ENCODE measurements at places on chromosomes 5 and 9.

DNA sequence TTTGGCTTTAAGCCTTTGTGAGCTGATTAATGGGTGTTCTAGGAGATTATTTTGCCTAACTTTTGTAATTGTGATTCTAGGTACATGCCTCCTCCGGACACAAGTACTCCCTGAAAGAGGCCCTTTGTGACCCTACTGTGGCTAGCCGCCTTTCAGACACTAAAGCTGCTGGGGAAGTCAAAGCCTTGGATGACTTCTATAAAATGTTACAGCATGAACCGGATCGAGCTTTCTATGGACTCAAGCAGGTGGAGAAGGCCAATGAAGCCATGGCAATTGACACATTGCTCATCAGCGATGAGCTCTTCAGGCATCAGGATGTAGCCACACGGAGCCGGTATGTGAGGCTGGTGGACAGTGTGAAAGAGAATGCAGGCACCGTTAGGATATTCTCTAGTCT lies 13.6 kb downstream of the ITGA1 start:
- peak; percentile 78 for DNase-seq

GRCh38 chr5:157690690-157691433 lies 19.5 kb downstream of the C5orf52 start:
- DNase-seq: no peak

GRCh38 chr5:25439025-25439424 lies 794.2 kb upstream of the CDH10 start:
- DNase-seq: no peak

DNA sequence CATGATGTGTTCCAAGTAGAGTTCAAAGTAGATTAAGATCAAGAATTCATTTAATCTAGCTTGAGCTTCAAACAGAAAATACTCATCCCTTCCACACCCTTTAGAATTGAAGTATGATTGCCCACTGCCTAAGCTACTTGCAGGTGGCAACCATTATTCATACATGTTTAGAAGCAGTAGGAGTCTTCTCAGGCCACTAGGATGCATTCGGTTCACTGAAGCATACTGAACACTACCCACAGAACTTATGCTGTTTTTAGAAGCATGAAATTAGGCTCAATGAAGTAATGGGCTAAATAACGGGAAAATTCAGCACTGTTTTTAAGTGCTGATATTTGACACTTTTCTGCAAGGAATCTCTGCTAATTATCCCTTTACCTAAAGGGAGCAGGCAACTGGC lies 263.4 kb downstream of the DEPDC1B start:
- DNase-seq: no peak

DNA sequence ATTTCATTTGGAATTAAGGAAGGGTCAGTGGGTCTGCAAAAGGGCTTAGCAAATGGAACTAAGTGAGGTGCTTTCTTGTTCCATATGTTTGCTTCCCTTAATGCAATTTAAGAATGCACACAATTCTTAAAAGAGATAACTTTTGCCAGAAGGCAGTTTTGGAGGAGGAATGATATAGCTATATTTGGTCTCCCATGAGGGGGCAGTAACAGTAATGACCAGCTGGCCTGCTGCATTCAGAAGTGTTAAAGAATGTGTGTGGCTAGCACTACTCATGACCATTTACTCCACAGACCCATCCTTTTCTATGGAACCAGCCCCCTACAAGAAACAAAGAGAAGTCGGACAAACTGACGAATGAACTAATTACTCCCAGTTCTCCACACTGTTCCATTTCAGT lies 638.9 kb downstream of the RAB3C start:
- no peak for DNase-seq

- DNase-seq: no peak
Measured at GRCh38 chr9:77161191-77161590, 16.1 kb upstream of the VPS13A start.

DNA sequence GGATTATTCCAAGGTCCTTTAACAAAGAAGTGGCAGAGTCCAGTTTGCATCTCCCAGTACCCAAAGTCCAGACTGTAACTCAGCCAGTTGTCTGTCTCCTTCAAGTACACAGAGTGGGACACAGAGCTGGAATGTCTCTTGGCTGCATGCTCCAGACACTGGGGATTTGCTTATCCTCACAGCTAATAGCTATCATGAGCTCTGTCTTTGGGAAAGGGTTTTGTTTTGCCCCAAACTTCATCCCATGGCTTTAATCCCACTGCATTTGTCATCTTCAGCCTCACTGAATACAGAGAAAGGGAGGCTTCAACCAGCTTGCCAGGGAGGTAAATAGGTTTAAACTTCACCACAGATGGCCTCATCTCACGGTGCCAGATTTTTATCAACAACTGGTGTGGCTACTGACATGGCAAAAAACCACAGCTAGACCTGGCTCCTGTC lies 412.2 kb upstream of the SLC24A2 start:
- no peak for DNase-seq

DNA sequence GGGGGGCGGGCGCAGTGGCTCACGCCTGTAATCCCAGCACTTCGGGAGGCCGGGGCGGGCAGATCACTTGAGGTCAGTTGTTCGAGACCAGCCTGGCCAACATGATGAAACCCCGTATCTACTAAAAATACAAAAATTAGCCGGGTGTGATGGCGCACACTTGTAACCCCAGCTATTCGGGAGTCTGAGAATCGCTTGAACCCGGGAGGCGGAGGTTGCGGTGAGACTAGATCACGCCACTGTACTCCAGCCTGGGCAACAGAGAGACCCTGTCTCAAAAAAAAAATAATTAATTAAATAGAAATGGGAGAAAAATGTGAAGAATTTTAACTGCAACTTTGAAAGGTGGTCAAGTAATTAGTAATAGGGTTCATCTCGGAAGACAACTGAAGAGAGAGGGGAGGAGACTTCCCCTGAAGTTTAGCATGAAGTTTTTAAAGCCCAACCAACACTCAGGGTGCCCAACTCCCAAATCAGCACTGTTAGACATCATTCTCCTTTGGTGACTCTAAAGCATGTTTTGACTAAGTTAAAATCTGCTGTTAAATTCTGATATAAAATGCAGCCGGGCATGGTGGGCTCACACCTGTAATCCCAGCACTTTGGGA lies 1.4 kb upstream of the CSNK1A1 start:
- DNase-seq: no peak

GRCh38 chr5:81830596-81830995 lies 79.7 kb upstream of the SSBP2 start:
- DNase-seq: no peak

DNA sequence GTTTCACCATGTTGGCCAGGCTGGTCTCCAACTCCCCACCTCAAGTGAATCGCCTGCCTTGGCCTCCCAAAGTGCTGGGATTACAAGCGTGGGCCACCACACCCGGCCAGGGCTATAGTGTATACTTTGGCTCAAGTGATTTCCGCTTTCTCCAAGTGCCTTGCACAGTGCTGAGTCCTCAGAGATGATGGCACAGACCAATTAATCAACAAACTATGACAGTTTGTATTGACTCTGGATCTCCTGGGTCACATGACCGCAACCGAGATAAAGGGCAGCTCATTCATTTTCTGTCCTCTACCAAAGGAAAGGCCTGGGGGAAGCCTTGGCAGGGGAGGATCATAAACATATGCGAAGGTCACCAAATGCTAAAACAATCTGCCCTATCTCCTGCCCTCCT lies 11.4 kb upstream of the LARP1 start:
- DNase-seq: no peak

- no peak for DNase-seq
Measured at GRCh38 chr5:145245354-145245753, 589.8 kb downstream of the PRELID2 start.

GRCh38 chr5:140111011-140111858 lies 2.7 kb upstream of the PURA start:
- no peak for DNase-seq

DNA sequence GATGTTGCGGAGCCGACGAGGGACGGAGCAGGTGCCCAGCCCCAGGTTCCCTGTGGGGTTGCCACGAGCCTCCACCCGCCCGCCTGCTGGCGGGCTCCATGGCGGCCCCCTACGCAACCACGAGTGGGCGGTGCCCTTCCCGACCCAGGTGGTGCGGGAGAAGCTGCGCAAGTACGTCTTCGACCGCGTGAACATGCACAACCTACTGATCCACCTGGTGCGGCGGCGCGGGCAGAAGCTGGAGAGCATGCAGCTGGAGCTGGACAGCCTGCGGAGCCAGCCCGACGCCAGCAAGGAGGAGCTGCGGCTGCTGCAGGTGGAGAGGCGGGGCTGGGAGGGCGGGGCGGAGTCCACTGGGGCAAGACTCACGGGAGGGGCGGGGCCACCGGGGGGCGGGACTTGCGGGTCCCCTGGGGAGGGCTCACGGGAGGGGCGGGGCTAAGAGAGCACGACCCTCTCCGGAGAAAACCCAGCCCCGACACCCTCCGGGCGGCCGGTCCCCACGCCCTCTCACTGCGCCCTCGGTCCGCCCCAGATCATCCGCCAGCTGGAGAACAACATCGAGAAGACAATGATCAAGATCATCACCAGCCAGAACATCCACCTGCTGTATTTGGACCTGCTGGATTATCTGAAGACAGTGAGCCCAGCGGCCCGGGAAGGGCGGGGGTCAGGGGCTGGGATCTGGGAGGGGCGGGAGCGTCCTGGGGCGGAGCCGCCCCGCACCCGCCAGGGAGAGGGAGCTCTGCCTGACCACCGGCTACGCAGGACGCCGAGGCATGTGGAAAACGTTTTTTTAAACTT lies 3.9 kb downstream of the CCDC183 start:
- peak; percentile 71 for DNase-seq

DNA sequence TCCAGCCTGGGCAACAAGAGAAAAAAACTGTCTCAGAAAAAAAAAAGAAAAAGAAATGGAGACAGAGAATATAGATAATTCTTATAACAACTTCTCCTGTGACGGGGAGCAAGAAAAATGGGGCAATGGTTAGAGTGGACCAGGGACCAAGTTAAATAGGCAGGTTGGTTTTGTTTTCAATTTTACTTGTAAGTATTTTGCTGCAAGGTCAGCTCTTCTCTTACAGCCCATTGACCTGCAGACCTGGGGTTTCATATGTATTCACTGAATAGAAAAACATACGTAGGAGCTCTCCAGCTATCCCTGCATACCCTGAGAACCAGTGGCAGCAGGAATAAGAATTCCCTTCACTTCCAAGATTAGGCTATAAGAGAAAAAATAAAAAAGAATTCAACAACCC lies 29.2 kb upstream of the IL13 start:
- DNase-seq: no peak

- DNase-seq: no peak
Measured at GRCh38 chr5:167912941-167913665, 378.3 kb upstream of the WWC1 start.

GRCh38 chr5:136309376-136309775 lies 56.0 kb downstream of the TRPC7 start:
- DNase-seq: no peak

DNA sequence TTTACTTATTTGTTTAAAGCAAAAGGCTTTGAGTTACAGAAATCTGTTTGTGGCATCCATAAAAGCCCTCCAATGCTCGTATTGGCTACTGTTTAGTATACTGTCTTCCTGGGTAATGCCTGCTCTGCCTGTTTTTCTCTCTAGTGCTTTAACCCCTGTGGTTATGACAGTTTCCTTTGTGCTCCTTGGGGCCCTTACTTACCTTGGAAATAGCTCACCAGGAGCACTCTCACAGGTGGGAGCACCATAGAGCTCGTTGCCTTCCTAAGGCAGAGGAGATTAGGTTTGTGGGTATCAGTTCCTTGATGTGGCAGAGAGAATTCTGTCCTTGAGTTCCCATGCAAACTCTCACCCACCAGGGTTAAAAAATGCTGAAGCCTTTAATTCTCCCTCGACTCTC lies 242.8 kb downstream of the CDH18 start:
- no peak for DNase-seq

DNA sequence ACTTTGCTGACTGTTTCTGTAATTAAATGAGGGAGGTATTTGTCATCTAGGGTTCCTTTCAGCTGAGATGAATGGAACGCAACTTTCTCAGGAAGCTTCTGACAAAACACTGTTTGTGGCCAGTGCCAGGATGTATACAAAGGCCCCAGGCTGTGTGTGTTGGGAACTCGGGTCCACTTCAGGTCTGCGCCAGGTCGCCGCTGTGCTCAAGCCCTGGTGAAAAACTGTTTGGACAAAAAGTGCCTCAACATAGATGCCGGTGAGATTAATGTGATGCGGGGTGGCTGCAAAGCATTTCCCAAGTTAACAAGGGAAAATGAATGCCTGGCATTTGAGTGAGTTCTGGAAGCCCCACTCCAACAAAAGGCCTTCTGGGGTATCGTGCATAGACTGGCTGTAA lies 156.4 kb downstream of the GABBR2 start:
- DNase-seq: no peak

GRCh38 chr5:108264533-108264932 lies 117.4 kb downstream of the FBXL17 start:
- DNase-seq: no peak

DNA sequence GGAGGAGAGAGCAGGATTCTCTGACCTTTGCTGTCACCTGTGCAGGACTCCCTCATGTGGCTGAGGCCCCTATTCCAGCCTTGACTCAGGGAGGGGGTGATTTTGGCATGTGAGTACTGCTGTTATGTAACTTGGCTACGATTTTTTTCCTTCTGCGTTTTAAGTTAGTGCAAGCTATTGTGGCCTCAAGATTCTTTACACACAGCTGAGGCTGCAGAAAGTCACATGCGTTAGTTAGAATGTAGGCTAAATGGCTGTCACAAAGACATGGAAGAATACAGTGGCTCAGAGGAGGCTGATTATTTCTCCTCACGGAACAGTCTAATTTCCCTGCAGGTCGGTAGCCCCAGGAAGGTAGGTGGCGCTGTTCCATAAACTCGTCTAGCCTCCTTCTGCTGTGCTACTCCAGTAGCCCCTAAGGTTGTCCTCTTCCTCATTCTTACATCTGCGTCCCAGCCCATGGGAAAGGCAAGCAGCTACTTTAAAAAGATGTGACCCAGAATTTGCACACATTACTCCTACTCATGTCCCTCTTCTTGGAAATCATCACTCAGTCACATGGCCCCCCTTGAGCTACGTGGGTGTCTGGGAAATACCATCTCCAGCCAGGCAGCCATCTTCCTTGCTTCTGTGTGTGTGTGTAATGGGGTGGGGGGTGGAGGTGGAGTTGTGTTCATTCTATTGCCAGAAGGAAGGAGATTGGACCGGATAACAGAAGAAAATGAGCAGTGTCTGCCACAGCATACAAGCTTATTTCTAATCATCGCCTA lies 486.6 kb downstream of the CCDC171 start:
- peak; percentile 43 for DNase-seq

DNA sequence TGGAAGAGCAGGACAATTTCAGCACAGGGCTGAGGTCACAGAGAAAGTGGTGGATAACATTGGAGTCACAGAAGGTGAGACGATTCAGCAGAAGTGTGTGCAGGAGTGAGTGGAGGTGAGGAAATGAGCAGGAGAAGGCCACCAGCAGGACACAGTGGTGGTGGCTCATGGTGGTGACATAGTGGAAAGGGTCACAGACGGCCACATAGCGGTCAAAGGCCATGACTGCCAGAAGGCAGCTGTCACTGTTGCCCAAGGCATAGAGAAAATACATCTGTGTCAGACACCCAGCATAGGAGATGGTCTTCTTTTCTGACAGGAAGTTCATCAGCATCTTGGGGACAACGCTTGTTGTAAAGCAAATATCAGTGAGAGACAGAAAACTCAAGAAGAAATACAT lies 15.0 kb downstream of the OR1N2 start:
- no peak for DNase-seq

DNA sequence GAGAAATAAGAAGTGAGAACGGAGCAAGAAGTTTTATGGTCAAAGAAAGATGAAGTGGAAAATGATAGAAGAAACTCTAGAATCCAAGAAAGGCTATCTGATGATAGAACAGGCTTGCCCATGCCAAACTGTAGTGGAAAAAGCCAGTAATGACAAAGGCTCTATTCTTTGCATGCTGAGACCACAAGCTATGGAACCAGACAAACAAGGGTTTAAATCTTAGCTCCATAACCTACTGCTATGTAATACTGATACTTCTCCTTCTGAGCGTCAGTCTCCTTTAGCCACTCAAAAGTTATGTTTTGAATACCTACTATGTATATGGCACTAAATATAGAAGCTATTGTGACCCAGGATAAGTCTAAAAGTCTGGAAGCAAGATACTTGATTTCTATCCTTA lies 51.2 kb upstream of the TRIM32 start:
- no peak for DNase-seq

Measured in RKO (cell line).